ENCODE measurements at places on chromosomes 3 and 15. TPM values are rescaled to one million over a fixed set of nuclear protein-coding genes. Genes with fewer than 3 reads are reported as not detected.
A peak's percentile ranks its signal among the peaks of the same experiment; 100 is the strongest.

DNA sequence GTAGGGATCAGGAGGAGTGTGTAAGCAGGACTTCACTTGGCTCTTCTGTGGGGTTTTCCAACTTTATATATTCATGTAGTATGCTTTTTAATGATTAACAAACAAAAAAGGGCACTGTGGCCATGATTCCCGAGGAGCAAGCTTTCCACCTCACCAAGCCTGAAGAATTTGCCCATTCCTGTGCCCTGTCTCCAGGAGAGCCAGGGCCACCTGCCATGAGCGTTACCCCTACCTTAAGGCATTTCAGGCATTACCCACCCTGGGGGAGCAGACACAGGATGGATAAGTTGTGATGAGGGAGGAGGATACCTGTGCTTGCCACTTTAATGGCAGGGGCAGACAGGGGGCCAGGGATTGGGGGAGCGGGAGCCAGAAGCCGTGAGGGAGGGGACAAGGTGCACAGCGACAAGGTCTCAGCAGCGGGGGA lies 3.0 kb downstream of the TRPM1 start:
- no peak for DNase-seq

GRCh38 chr3:71547249-71548198 lies 36.0 kb downstream of the FOXP1 start:
- DNase-seq = no peak

DNA sequence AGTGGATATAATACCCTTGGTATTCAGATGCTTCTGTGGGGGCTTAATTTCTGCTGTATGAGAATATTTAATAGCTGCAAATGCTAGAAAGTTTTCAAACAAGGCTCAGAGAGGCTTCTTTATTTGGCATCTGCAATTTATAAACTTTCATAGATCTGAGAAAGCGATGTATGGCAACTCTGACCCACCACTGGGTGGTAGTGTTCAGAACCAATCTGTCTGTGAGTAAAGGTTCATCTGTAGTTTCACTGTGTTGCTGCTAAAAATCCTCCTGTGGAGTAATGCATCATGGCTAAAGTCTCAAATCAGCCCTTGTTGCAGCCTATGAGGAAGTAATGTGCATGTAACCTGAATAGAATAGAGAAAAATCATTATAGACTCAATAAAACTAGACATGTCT lies 47.4 kb downstream of the CLSTN2 start:
- DNase-seq = no peak

DNA sequence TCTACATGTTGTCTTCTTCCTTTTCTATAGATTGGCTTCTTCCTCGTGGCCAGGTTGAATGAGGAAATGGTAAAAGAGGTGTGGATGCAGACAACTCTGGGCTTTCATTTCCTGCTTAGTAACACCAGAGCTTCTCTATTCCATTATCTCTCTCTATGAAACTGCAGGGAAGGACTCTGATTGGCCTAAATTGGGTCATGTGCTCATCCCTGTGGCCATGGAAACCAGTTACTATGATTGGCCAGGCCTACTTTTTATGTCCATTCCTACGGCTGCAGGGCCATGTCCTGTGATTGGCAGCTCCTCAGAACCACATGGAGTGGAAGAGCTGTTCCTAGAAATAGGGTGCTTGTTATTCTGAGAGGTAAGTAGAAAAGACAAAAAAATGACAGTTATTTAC lies 486.9 kb upstream of the ADAMTS9 start:
- DNase-seq = no peak

DNA sequence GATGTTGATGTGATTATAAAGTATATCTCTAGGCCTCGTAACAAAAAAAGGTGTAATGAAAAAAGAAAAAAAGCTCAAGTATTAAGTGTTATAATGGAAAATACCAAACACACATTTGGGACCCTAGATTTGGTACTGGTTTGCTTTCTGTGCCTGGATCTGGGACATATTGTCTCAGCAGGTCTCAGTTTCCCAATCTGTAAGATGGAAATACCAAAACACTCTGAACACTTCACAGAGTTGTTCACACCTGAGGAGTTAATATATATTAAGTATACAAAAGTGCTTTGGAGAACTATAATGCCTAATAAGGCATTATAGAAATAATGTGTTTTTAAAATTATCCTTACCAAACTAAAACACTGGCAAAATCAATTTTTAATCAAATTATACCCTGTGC lies 60.0 kb downstream of the CLASP2 start:
- DNase-seq = no peak

DNA sequence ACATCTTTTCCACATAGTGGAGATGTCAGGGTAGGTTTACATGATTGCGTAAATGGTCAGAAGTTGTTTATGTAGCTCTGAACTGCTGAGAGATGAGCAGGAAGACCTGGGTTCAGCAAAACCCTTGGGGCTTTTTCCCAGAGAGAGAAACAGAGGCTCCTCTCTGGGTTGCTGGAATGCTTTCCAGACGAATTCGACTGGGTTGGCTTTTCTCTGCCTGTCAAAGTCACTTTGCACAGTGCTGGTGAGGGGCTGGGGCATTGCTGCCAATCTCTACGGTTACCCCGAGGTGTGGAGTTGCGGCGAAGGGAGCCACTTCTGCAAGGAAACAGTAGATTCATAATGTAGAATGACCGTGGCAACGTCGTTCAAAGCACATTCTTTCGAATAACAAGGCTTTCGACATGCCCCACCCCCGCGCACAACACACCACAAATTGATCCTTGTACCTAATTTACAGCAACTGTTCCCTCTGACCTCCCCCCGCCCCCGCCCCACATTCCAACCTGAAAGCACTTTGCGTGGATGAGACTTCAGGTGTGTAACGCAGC lies 950 bp upstream of the CNTN4 start:
- DNase-seq = no peak

DNA sequence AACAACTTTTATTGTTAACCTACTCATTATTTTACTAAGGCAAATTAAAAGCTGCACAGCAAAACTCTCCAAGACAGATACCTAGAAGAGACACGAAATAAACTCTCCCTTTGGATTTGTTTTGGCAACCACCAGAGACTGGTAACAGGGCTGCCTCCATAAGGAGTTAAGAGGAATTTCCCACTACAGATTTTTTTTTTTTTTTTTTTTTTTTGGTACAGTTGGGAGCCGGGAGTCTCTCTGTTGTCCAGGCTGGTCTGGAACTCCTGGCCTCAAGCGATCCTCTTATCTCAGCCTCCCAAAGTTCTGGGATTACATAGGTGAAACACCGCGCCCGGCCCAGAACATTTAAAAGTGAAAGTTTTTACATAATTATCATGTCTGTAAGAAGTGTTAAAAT lies 73.6 kb upstream of the VGLL4 start:
- peak; percentile 53 for DNase-seq

GRCh38 chr3:176426371-176426770 lies 770.9 kb downstream of the TBL1XR1 start:
- DNase-seq = no peak

GRCh38 chr3:141949972-141950371 lies 73.5 kb downstream of the ATP1B3 start:
- DNase-seq = no peak

GRCh38 chr3:120022729-120023128 lies 71.5 kb downstream of the GSK3B start:
- DNase-seq = no peak

DNA sequence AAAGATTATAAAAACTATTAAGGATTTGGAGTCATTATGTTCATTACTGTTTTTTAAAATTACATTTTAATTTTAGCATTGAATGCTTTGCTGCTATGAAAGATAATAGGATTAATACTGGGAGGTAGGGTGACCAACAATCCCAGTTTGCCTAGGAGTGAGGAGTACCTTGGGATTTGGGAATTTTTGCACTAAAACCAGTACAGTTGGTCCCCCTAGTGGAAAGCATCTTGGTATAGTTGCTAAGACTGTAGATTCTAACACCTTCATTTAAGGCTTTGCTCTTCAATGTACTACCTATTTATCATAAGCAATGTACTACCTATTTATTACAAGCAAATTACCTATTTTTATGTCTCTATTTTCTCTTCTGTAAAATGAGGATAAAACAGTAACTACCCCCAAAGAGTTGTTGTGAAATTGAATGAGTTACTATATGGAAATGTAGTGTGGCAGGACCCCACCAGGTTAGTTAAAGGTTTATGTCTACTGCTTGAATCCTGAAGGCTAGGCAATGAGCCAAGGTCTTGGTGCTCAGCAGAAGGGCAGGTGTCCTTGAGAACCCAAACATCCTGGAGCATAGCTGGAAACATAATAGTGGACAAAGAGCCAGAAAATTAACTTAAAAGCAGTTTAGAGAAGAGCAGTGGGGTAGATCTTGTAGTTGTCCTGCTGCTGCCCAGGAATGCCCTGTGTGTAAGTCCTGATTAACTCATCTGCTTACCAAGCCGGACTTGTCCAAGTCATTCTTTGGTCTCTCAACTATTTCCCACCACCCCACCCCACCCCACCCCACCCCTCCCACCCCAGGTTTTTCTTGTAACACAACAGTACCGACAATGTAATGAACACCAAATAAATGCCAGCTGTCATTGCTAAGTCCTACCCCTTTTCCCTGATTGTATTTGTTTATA lies 49.2 kb upstream of the NMD3 start:
- peak; percentile 4 for DNase-seq

DNA sequence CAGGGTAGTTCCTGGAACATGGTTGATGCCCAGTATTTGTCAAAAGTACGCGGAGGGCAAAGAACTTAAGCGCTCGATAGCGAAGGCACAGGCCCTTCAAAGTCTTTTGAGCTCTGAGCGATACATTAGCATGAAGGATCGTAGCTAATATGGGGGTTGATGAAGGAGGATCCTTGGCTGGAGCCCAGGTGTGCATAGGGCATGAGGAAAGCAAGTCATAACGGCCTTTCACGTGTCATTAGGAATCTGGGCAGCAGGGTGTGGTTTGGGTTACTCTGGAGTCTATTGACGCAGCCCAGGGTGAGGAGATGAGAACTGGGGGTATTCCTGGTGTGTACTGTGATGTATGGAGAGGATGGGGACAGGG lies 31.7 kb downstream of the SPINK8 start:
- peak; percentile 32 for DNase-seq

GRCh38 chr3:15391007-15391406 lies 36.3 kb downstream of the METTL6 start:
- no peak for DNase-seq

- DNase-seq = no peak
Observed at GRCh38 chr3:113894927-113895326, 52.9 kb upstream of the ZDHHC23 start.

DNA sequence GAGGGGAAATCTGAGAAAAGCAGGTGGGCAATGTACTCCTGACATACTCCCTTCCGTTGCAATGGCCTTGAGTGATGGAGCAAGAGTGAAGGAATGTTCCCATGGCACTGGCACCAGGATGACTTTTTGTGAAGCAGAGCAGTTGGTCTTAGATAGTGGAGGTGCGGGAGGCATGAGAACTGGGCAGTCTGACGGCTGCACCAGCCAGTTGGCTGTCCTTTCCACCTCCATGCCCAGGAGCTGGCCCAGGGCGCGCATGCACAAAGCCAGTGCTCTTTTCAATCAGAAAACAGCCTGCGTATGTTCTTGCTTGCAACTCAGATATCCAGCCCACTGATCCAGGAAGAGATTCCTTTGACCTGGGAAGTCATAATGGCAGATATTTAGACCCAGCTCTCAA lies 136.8 kb downstream of the PGPEP1L start:
- no peak for DNase-seq

DNA sequence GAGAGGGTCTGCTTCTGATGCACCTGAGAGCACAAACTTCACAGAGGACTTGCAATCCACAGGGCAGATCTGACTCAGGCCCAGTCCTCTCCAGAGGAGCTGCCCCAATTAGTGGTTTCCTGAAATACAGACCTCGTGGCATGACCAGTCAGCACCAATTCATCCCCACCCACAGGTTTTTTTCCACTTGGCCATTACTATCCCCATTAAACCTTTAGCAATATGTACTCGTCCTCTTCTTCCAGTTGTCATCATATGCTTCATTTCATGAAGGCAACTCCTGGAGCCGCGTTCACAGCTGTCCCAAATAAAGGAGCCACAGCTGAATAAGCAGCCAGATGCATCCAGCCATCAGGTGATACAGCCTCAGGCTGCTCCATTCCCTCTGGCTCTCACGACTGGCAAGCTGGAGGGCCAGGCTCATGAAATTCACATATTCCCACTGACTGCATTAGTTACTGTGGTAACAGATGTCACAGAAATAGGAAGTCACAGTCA lies 163.1 kb downstream of the FMN1 start:
- peak; percentile 76 for DNase-seq

DNA sequence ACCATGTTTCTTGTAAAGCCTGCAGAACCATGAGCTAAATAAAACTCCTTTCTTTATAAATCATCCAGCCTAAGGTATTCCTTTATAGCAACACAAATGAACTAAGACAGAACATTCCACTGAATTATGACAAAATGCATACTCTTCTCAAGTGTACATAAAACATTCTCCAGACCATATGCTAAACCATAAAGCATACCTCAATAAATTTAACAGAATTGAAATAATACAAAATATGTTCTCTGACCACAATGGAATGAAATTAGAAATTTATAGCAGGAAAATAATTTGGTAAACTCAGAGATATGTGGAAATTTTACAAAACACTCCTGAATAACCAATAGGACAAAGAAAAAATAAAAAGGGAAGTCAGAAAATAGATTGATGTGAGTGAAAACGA lies 88.6 kb downstream of the KLF13 start:
- DNase-seq = no peak

- no peak for DNase-seq
Observed at GRCh38 chr3:61300786-61301185, 49.5 kb upstream of the FHIT start.

- no peak for DNase-seq
Observed at GRCh38 chr15:64519897-64520296, 59.5 kb downstream of the ZNF609 start.

- no peak for DNase-seq
Observed at GRCh38 chr15:45376300-45376928, 1.9 kb downstream of the GATM start.

DNA sequence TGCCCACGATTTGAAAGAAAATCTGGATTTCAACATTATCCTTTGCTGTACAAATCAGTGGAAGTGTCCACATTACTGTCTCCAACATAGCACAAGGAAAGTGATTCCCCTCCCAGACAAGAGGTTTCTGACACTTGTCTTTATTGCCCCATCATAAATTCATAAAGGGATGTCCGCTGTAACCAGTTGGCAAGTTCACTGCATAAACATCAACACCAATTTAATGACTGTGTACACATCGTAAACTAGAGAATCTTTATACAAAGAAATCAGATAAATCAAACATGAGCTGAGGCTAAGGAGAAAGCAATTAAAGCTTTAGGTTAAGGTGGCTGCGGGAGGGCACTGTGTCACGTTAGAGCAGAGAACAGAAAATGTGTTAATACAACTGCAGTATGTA lies 129.8 kb downstream of the MEIS2 start:
- no peak for DNase-seq

- DNase-seq = no peak
Observed at GRCh38 chr3:71485896-71486295, 97.6 kb downstream of the FOXP1 start.

WDR93 gene
- 0.03 TPM for polyA plus RNA-seq

PLA2G4E gene
- 0.07 TPM for polyA plus RNA-seq

HRH1 gene
- 2.2 TPM for polyA plus RNA-seq

RAB8B gene
- polyA plus RNA-seq = 13.9 TPM

RGMA gene
- 0.14 TPM for polyA plus RNA-seq

NAALADL2 gene
- polyA plus RNA-seq = 0.15 TPM

ESYT3 gene
- polyA plus RNA-seq = 0.41 TPM

ZNF501 gene
- 0.90 TPM for polyA plus RNA-seq

RASGRF1 gene
- polyA plus RNA-seq = 1.1 TPM

ZNF385D gene
- polyA plus RNA-seq = 7.1 TPM

SLC51A gene
- polyA plus RNA-seq = not detected

CSPG4 gene
- polyA plus RNA-seq = 5.9 TPM

Data from mammary epithelial cell (primary cell).